Stimulated activated CD4-positive, alpha-beta T cell treated with anti-CD3 and anti-CD28 coated beads, Interleukin-4, amount 100 ng/mL, for 24 hours (primary cell): ENCODE measurements at places on chromosomes 11 and 22.
A peak's percentile ranks its signal among the peaks of the same experiment; 100 is the strongest.

- DNase-seq = no peak
These were observed 230.1 kb downstream of the MIAT start for GRCh38 chr22:26887456-26887855.

GRCh38 chr11:115324581-115325432 lies 179.4 kb downstream of the CADM1 start:
- DNase-seq = peak; percentile 6

- DNase-seq = no peak
These were observed 30.1 kb downstream of the SBF2 start for GRCh38 chr11:10263929-10264328.

DNA sequence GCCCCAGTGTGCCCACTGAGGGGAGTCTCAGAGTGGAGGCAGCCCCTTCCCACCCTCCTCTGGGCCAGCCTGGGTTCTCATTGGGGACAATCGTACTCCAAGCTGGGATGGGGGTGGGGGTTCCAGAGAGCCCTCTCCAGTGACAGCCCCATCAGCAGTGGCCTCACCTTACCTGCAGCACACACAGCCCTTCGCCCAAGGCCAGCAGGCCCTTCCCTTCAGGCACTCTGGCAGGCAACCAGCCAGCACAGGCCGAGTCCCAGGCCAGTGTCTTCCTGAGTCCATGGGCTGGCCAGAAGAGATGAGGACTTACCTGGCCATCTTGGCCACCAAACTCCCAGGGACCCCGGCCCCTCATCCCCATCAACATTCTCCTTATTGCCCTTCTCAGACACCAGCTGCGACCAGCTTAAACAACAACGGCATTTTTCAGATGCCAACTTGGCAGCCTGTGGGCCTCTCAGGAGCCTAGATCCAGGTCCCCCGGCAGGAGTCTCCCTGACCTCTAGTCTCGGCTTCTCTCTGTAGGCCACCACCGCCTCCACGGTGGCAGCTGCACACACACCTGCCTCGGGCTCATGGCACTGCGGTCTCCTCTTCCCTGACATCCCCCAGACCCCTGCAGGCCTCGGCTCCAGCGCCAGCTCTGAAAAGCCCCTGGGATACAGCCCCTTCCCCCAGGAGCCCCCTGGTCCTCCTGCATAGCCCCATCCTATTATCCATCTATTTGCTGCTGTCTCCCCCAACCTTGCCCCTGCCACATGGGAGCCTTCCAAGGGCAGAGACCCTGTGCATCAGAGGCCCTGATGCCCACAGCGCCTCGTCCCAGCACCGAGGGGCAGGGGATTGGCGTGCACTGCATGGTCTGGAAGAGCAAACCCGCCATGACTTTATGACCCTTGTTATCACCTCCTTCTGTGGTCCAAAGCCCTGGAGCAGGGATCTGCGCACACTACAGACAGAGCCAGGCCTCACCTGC lies 111.2 kb upstream of the FGF3 start:
- no peak for DNase-seq

DNA sequence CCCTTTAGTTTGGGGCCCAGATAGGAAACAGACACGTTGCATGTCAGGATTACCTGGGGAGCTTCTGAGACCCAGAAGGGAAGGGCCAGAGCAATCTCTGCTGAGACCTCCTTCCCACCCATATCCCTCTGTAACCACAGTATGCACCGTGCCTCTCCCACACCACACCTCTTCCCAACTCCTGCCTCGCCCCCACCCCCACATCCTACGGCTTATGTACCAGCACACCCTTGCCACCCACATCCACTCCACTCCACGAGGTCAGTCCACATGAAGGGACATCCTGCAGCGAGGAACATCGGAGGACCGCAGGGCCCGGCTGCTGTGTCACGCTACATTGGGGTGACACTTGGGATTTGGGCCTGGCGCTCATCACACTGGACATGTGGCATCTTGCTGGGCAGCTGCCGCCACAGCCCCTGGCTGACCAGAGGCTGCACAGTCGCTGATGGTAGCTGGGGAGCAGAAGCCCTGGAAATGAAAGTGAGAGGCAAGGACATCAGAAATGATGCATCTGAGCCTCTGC lies 118.3 kb upstream of the LMO1 start:
- no peak for DNase-seq

DNA sequence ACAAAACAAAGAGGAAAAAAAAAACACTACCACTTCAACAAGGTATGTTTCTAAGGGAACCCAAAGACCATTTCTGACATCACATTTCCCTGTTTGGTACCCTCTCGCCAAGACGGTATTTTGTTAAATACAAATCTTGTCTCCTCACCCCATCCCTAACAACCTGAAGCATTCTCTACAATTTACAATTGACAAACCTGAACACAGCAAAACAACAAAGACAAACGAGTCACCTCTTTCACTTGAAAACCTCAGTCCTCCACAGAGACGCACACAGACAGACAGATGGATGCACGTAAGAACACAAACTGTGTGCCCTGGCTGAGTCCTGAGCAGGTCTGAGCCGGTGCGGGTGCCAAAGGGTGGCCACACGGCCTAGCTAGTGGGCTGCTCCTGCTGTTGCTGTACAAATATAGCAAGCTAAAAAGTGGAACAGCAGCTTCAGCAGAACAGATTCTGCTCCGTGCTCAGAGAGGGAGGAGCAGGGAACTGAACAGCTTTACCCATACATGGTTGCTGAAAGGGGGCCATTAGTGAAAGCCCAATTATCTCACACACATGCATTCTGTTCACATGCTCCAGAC lies 28.5 kb downstream of the CELF1 start:
- no peak for DNase-seq

DNA sequence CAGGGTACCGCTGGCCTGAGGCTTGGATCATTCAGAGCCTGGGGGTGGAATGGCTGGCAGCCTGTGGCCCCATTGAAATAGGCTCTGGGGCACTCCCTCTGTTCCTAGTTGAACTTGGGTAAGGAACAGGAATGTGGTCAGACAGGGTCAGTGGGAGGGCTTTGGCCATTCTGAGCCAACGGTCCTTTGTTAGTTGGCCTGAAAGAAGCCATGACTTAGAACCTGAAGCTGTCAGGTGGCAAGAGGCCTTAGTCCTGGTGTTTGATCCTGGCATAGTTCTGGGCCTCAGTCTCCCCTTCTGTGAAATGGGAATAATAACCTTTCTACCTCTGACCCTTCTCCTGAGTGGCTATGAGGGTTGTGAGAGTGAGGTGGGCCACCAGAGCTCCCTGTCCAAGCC lies 8.3 kb downstream of the PGAP2 start:
- no peak for DNase-seq

GRCh38 chr11:96306933-96307775 lies 35.8 kb downstream of the MAML2 start:
- DNase-seq = no peak

DNA sequence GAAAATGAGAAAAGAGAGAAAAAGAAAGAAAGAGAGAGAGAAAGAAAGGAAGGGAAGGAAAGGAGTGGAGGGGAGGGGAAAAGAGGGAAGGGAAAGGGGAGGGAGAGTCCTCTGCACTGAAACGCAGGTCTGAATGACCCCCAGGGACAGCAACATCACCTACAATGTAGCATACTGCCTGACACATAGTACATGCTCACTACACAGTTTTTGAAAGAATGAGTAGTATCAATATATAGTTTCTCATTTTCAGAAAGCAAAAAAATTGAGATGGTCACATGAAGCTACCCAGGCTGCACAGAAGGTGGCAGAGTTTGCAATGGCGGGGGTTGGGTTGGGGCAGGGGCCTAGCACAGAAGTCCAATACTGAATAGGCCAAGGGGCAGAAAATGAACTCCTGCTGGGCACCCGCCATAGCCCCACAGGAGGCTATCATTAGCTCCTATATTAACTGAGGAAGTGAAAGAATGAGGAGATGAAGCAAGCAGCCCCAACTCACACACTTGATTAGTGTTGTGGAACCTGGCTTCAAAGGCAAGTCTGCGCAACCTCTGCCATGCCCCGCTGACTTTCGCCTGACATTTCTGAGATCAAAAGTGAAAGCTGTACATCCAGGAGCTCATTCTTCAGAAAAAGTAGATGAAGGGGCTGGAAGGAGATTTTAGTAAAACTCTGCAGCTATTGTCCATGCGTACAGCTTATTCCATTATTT lies 241.2 kb upstream of the SYN3 start:
- no peak for DNase-seq

DNA sequence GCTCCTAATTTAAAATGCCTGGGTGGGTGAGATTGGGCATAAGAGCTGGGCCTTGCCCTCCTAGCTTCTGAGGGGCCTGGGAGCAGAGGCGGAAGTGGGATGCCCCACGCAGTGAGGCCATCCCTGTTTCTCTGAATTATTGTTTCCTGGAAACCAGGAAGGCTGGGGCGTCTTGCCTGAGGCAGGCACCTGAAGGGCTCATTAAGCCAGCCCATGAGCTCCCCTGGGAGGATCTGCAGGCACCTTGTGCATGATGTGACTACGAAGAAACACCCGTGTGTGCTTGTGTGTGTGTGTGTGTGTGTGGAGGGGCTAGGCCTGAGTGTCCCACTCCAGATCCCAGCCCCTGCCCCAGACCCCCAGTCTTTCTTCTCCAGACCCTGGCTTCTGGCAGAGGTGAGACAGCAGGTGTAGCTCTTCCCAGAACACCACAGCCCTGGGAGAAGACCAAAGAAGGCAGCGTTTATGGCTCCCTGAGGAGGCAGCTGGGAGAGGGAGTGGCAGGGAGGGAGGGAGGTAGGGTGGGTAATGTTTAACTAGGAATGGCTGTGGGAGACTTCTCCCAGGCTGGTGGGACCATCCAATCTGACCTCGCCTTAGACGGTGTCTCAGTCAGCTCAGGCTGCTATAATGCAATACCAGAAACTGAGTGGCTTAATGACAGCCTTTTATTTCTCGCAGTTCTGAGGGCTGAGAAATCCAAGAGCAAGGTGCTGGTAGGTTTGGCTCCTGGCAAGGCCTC lies 2.1 kb upstream of the BATF2 start:
- no peak for DNase-seq

GRCh38 chr22:39556970-39557841 lies 13.3 kb upstream of the CACNA1I start:
- DNase-seq = peak; percentile 47

GRCh38 chr11:76653012-76653673 lies 17.4 kb downstream of the LRRC32 start:
- DNase-seq = no peak

DNA sequence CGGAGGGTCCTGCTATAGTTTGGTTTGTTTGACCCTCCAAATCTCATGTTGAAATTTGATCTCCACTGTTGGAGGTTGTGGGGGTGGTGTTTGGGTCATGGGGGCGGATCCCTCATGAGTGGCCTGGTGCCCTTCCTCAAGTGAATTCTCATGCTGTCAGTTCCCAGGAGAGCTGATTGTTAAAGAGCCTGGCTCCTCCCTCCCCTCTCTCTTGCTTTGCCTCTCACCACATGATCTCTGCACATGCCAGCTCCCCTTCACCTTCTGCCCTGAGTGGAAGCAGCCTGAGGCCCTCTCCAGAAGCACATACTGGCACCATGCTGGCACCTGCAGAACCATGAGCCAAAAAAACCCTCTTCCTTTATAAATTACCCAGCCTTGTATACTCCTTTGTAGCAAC lies 7.1 kb downstream of the TSPAN18 start:
- DNase-seq = no peak

DNA sequence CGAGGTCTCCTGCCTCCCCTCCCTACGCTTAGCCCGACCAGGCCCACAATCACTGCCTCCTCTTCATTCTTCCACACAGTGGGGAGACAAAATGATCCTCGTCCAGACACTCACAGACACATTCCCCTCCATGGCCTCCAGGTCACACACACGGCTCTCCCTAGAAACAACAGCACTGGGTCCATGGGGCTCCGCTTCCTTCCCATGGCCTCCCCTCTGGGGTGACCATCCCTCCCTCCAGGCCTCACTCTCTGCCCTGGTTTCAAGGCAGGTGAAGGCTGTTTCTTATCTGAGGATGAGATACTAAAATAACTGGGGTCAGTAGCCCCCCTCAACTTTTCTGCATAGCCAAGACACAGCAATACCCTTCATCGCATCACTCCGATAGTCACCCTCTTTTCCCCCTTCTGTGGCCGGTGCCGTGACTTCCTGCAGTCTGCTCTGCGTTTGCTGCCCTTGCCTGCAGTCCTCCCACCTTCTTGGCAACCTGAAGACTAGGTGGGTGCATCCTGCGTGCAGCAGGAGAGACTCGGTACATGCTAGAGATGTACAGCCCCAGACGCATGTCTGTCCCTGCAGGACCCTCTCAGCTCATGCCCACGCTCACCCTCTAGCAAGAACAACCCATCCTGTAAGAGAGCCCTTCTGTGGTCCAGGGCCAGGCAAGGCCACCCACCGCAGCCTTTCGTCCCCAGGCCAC lies 55.8 kb downstream of the CD6 start:
- DNase-seq = peak; percentile 53

DNA sequence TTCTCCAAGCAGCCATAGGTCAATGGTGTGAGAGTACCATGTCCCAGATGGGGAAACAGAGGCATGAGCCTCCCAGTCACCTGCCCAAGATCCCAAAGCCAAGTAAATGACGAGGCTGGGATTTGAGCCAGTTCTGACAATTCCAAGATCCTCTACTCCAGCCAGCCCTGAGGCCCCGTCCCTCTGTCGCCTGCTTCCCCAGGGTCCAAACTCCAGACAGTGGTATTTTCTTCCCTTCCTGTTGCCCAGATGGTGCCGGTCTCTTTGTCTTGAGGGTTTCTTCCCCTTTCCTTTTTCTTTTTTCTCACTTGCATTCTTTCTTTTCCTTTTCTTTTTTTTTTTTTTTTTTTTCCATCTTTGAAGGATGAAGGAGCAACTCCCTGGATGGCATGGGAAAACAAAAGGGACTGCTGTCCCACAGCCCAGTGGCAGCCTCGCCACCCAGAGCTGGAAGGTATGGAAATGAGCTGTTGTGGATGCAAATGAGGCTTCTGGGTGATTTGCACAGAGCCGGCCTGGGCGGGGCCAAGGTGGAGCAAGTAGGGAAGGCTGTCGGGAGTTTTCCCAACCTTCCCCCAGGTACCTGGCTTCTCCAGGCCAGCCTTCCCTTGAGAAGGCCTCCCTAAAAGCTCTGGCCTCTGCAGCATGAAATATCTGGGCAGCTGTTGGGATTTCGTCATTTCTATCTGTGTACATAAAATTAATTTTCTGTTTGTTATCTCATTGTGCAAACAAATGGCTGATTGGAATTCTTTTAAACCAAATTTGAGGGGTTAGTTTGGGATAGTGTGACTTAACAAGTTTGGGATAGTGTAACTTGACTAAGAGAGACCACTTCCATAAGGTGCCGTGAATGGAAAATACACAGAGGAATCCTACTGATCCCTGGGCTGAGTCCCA lies 146.8 kb downstream of the MN1 start:
- no peak for DNase-seq

- DNase-seq = no peak
These were observed 463.3 kb downstream of the SOX6 start for GRCh38 chr11:15893080-15893492.

DNA sequence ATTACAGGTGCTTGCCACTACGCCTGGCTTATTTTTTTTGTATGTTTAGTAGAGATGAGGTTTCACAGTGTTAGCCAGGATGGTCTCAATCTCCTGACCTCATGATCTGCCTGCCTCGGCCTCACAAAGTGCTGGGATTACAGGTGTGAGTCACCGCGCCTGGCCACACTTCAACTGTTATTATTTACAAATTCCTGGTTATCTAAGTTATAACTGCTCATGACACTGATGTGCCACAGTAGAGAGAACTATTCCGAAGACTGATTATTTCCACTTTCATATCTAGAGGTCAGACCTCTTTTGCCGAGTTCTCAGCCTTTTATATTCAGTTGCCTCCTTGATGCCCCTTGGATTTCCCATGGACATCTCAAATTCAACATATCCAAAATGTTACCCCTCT lies 3.9 kb upstream of the NUP160 start:
- DNase-seq = no peak

GRCh38 chr11:34788642-34789041 lies 127.5 kb downstream of the APIP start:
- DNase-seq = no peak

- no peak for DNase-seq
These were observed 120.2 kb upstream of the VPREB1 start for GRCh38 chr22:22124374-22124773.

- DNase-seq = no peak
These were observed 45.5 kb downstream of the ARFGAP2 start for GRCh38 chr11:47131136-47131535.
